NCI-H226 (cell line): ENCODE measurements at places on chromosomes 12 and 14.

- DNase-seq: no peak
Measured at GRCh38 chr12:52207106-52207505, 15.3 kb upstream of the KRT80 start.

GRCh38 chr12:44000309-44000952 is 164.6 kb downstream of the TMEM117 start:
- peak; percentile 56 for DNase-seq

- DNase-seq: no peak
Measured at GRCh38 chr12:16163901-16164300, 113.6 kb downstream of the SLC15A5 start.

GRCh38 chr14:78674820-78675219 is 504.6 kb downstream of the NRXN3 start:
- no peak for DNase-seq

- DNase-seq: no peak
Measured at GRCh38 chr12:29739279-29739991, 44.3 kb downstream of the TMTC1 start.

GRCh38 chr12:56723889-56724700 is 1.0 kb downstream of the NACA start:
- peak; percentile 25 for DNase-seq

GRCh38 chr12:48996794-48997718 is 2.1 kb downstream of the DDN start:
- DNase-seq: no peak

DNA sequence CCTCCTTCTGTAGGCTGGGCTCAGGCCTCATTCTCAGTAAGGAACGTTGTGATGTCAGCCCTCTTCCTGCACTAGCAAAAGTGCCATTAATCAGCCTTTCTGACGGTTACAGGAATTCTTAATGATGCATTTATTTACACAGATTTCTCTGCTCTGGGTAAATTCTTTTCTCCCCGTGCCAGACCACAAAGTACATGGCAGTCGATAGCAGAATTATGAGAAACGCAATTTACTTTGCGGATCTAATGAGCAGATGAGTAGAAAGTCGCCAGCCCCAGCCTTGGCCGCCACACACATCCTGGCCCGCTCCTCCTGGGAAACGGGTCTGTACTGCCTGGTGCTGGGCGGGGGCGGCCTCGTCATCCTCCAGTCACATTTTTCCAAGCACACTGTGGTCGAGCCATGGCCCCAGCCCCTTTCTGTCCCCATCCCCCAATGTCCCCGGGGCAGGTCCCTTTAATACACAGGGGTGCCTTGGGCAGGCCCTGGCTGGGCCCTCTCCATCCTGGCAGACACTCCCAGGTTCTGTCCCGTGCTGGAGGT is 25.9 kb downstream of the NOC4L start:
- DNase-seq: peak; percentile 58

- DNase-seq: no peak
Measured at GRCh38 chr12:86228656-86229055, 27.5 kb downstream of the MGAT4C start.

GRCh38 chr14:46480817-46481216 is 170.8 kb downstream of the RPL10L start:
- no peak for DNase-seq

DNA sequence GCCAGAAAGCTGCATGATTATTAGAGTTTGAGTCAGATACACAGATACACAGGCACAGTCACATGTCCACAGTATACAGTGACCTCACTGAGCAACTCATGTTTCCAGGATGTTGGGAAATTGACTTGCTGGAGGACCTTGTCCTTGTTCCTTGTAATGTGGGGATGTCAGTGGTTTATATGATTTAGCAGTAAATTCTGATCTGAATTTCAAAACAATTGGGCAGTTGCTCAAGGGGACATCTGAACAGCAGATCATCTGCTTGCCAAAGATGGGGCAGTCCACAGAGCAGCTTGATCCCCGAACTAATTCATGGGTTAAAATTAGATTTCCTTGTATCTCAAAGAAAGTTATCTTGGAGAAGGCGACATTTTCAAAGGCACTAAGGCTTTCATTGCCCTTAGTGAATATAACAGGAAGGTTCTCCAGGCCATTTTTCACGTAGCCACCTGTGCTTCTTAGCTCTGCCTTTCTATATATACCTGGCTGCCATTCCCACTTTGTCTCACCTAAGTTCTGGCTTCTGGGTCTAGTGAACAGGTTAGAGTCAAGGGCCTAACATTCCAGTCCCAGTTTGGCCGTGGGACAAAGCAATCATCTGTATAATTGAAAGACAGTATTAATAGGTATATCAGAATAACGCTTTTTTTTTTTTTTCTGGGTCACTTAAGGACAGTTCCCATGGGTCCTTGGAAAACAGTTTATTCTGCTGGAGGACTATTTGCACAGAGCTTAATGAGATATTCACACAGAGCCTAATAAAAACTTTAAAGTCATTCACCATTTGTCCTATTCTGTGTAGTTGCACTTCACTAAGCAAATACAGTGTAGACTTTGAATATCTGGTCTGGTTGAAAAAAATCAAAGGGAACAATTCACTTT is 64.9 kb upstream of the STRN3 start:
- DNase-seq: peak; percentile 43

- no peak for DNase-seq
Measured at GRCh38 chr14:53668897-53669296, 287.7 kb downstream of the BMP4 start.

DNA sequence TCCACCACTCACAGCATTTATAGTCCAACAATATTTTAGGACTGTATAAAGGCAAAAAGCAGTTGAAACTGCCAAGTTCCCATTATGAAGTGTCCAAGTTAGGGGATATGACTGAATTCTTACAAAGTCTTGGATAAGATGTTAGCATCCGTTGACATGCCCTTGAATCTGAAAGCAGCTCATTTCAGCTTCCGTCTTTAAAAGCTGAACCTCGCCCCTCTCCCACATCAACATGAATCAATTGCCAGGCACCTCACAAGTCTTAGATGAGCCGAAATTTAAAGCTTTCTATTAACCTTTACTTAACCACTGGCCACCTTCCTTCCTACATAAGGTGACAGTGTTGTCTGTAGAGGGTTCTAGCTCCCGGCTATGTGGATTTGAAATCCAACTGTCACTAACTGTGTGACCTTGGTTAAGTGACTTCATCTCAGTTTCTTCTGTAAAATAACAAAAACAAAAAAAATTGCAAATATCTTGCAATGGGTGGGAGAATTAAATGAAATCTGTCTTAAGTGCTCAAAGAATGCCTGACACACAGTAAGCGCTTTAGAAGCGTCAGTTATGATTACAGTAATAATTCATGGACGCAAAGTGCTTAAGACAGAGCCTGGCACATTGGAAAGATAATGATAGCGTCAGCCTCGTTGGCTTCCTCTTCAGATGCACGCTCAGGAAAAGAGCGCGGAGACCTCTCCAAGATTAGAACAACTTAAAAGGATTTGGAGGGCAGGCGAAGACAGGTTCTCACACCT is 1.2 kb downstream of the PPP1CC start:
- peak; percentile 3 for DNase-seq

GRCh38 chr12:116547955-116548501 is 11.2 kb upstream of the MAP1LC3B2 start:
- no peak for DNase-seq

DNA sequence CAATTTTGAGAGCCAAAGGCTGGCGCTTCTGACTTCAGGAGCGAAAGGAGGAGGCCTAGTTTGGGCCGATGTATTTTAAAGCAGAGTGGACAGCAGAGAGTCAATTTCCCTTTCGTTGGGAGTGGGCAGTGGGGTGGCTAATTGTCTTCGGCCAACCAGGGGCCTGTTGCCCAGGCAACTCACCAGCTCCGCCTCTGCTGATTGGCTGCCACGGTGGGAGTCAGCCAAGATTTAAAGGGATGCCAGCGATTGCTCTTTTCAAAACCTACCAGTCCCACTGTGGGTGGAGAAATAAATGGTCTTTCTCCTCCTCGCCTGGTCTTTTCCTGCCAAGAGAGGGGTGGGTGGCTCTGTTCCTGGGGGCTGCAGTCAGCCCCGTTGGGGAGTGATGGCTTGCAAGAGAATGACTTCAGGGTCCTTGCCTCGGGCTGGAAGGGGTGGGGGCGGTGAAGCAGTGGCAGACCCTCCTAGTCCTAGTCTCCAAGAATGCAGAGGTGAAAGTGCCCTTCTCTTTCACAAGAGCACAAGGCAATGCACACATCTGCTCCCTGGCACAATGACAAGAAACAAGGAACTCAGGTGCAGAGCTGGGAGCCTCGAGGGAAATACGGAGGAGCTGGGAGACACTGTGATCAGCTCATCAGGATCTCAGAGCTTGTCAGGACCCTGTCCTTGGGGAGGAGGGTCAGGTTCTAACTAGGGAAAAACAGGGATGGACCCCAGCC is 37.7 kb downstream of the RASAL1 start:
- DNase-seq: no peak

GRCh38 chr14:54102530-54102929 is 145.9 kb upstream of the BMP4 start:
- no peak for DNase-seq

DNA sequence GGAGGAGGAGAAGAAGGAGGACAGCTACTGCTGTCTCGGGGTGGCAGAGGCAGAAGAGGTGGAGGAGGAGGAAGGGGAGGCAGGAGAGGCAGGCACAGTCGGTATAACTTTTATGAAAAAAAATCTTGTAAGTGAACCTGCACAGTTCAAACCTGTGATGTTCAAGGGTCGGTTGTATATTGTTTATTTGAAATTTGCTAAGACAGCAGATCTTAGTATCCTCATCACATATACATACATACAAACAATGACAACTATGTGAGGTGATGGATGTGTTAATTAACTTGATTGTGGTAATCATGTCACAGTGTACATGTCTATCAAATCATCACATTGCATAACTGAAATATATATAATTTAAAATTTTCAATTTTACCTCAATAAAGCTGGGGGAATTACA is 19.0 kb downstream of the ACTN1 start:
- no peak for DNase-seq

DNA sequence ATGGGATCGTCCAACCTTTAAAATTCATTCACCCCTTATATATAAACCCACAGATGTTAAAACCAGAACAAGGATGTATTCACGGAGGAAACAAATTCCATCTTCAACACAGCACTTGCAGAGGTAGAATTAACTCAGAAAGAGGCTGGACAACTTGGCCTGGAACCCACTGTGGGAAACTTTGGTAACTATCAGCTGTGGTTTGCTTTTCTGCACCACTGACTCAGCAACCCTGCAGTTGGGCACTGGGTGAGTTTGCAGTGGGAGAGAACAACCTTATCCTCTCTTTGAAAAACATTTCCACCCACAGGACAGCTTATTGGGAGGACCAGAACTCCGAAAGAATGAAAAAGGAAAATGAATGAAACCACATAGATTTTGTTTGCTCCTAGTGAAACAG is 66.3 kb downstream of the ZNF664 start:
- DNase-seq: peak; percentile 59

GRCh38 chr12:46934374-46935111 is 108.7 kb upstream of the SLC38A4 start:
- no peak for DNase-seq

GRCh38 chr12:63351370-63351769 is 200.4 kb upstream of the AVPR1A start:
- no peak for DNase-seq

DNA sequence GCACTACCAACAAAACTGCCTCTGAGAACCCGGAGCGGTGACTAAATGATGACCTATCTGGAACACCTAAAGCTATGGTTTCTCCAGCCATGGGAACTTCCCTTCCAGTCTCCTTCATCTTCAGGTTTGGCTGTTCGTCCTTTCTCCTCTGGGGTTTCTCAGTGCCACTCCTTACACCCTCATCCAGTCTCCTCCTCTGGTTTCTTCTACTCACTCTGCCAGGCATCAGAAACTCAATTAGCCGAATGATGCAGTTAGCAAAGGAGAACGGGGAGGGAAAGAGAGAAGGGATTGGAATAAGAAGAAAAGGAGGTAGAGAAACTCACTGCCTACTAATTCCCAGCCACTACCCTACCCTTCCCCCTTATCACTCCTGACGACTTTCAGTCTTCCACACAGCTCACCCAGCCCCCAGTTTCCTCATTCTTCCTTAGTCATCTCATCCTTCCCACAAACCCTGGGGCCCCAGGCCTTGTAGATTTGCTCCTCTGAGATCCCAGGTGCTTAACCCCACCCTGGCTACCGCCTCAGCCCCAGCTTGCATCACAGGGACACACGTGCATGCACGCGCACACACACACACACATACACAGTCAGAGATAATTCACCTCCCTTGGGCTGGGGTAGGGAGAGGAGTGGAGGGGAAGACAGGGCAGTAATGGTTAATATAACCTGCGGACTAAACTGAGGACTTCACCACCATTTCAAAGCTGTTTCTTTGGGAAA is 13.0 kb downstream of the FGD6 start:
- peak; percentile 99 for DNase-seq

GRCh38 chr12:13146336-13146938 is 43.0 kb upstream of the GSG1 start:
- no peak for DNase-seq

DNA sequence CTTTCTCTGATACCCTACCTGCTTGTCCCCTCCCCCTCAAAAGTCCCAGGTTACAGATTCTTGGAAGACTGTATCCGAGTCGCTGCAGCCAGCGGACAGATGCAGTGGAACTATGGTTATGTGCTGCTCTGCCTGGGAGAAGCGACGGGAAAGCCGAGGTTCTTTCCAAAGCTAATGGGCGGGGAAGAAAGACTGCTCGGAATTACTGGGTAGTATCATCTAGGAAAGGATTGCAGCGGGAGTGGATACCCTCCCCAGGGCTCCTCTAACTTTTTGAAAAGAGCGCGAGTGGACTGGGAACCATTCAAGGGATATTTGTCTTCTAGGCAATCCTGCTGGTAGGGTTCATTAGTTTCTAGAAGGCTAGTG is 1.4 kb downstream of the PTHLH start:
- DNase-seq: no peak

- DNase-seq: no peak
Measured at GRCh38 chr14:38592764-38593442, 337.0 kb upstream of the CLEC14A start.

DNA sequence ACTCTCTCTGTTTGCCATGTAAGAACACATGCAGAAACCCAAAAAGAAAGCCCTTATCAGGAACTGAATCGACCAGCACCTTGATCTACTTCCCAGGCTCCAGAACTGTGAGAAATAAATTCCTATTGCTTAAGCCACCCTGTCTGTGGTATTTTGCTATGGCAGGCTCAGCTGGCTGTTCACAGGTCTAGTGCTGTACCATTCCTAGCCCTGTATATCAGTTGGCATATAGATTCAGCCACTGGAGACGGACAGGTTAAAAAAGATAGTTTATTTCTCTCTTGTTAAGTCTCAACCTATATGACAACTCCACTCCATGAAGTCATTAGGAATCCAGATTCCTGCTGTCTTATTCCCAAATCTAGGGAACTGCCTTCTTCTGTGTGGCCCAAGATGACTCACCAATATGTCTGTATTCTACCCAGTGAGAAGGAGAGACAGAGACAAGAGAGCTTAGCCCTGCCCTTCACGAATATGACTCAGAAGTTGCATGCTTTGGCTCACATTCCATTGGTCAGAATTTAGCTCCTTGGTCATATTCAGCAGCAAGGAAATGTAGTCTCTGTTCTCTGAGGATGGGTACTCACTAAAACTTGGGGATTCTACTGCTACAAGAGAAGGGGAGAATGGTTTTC is 57.0 kb downstream of the PLEKHG7 start:
- peak; percentile 95 for DNase-seq
